Stimulated activated CD4-positive, alpha-beta T cell treated with anti-CD3 and anti-CD28 coated beads, Interleukin-4, amount 100 ng/mL, for 1 hour (primary cell): ENCODE measurements at places on chromosomes 12 and 14.

GRCh38 chr14:104187121-104187889 lies 48.9 kb downstream of the KIF26A start:
- no peak for DNase-seq

- no peak for DNase-seq
Observed at GRCh38 chr14:68082698-68083291, 263.2 kb downstream of the RAD51B start.

DNA sequence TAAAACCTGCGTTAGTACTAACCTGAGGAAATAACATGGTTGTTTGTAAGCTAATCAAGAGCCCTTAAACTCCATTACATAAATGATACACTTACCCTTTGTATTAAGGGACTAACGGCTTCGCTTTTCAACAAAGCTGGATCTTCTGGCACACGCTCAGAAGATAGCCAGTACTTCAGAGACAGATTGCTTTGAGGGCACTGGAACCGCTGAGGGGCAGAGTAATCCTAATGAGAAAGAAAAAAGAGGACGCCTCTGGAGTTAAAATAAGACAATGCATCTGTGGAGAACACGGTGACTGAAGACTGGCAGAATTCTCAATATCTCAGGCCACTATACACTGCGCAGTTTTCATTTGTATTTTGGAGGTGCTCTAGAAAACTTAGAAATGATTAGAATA lies 1.5 kb upstream of the KTN1 start:
- no peak for DNase-seq

- DNase-seq, result no peak
Observed at GRCh38 chr12:131796411-131796736, 31.8 kb upstream of the MMP17 start.

GRCh38 chr12:124734224-124734788 lies 129.4 kb downstream of the SCARB1 start:
- no peak for DNase-seq

- DNase-seq, result no peak
Observed at GRCh38 chr12:72084061-72084460, 145.4 kb downstream of the TPH2 start.

DNA sequence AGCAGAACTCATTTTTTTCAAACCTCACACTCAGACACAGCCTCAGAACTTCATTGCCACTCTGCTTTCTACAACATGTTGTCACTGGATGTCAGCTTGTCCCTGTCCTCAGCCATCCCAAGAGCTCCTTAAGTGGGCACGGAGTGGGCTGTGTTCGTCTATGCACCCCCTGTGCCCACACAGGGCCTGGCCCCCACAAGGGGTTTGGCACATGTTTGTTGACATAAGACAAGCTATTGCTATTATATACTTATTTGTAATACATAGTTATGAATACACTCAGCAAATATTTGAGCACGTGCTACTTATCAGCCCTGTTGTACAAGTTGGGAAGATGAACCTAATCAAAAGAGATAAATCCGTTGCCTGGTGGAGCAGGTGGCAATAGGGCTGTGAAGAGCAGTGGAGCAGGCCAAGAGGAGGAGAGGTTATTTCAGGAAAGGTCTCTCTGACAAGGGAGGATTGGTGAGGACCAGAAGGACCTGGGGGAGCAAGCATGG lies 4.3 kb upstream of the BDKRB1 start:
- DNase-seq, result no peak

GRCh38 chr12:98845957-98846356 lies 200.9 kb downstream of the APAF1 start:
- no peak for DNase-seq

GRCh38 chr12:9111525-9111924 lies 4.2 kb downstream of the A2M start:
- DNase-seq, result no peak

DNA sequence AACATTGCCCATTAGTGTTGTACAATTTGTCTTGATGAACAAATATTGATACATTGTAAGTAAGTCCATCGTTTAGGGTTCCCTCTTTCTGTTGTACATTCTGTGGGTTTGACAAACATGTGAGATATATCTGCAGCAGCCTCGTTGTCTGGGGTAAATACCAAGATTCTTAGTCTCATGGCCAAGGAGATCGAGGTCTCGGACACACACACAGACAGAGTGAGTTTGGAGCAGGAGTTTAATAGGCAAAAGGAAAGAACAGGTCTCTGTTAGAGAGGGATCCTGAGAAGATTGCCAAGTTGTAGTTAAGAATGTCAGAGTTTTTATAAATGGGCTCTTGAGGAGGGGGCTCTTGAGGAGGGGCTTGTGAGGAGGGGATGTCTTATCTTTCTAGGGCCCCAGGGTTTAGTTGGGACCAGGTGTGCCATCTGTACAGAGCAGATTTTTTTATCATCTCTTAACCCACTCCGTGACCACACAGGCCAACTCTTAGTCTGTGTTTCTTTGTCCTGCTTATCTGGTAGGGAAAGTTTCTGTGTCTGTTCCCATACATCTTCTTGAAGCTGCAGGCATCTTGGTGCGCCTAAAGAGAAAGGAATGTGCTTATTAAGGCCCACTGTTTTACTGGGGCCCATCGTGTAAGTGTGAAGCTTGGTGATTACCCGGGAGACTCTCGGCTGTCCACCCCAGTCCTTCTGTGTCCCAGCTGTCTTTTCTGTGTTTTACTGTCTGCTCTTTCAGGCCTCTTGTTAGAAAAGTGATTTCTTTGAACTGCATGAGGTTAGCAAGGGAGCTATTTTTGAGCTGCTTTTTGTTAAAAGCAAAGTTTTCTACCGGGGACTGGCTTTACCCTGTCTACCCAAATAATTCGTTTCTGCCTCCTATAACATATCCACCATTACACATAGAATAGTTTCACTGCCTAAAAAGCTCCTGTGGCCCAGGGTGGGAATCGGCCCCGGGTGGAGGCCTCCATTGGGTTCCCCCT lies 22.4 kb upstream of the CLEC2D start:
- DNase-seq, result no peak

GRCh38 chr12:78611504-78611903 lies 253.1 kb upstream of the SYT1 start:
- DNase-seq, result no peak

GRCh38 chr12:95997911-95998510 lies 1.9 kb upstream of the HAL start:
- no peak for DNase-seq

- no peak for DNase-seq
Observed at GRCh38 chr12:132462788-132463187, 27.2 kb upstream of the FBRSL1 start.

GRCh38 chr14:30129807-30130206 lies 202.2 kb upstream of the PRKD1 start:
- no peak for DNase-seq

- DNase-seq, result no peak
Observed at GRCh38 chr12:49616533-49617219, 6.7 kb upstream of the PRPF40B start.

- no peak for DNase-seq
Observed at GRCh38 chr14:70894868-70895267, 12.4 kb upstream of the PCNX1 start.
